ENCODE measurements at places on chromosomes 4 and X. TPM values are rescaled to one million over a fixed set of nuclear protein-coding genes. Genes with fewer than 3 reads are reported as not detected.
A peak's percentile ranks its signal among the peaks of the same experiment; 100 is the strongest.

GRCh38 chrX:116801943-116802342 lies 339.2 kb upstream of the CT83 start:
- no peak for DNase-seq

The CFI gene
- 94.8 TPM for total RNA-seq

GRCh38 chr4:188495169-188495568 lies 355.9 kb downstream of the TRIML1 start:
- DNase-seq = no peak

DNA sequence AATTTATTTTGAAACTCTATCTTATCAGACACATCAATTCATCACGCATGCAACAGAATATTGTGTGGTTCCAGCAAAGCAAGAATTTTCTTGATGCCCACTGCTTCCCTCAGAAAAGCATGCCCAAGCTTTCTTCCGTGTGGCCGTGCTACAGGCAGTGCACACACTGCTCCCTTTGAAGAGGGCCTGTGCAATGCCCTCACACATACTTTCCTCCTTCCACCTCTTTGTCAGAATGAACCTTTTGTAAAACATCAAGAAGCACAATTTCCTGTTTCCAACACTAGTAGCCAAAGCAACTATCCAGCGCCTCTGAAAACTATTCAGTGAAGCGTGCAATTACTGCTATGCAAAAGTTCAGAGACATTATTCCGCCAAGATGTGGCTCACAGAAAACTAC lies 201.7 kb downstream of the NLGN4X start:
- DNase-seq = no peak

The CFAP47 gene
- total RNA-seq = not detected

DNA sequence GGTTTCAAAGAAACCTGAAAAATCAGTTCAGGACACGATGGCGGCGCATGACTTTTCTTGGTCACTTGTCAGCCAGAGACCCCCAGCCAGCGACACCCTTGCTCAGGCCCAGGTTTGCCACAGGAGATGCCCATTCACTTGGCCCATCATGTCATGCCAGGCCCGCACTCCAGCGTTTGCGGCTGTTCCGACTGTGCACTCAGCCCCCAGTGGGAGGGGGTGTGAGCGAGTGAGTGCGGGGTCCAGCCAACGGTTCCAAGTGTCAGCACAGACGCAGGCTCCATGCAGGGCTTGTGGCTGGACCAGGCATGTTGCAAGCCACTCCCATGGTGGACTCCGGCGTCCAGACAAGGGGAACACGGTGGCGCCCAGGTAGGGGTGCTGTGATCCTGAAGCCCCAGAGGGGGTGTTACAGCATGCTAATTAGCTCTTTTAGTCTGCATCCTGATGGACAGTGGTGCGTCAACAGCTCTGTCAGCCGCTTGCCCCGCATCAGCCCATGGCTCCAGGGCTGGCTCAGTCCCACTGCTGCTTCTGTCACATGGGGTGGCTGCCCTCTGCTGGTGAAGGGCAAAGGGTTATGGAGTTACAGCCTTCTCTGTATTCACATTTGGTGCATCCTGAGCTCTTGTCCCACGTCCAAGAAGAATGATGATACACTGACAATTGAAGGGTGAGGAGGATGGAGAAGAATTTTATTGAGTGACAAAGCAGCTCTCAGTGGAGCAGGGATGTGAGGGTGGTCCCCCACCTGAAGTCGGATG lies 3.7 kb upstream of the MAEA start:
- DNase-seq = peak; percentile 39

GRCh38 chr4:27084685-27085361 lies 224.2 kb downstream of the STIM2 start:
- peak; percentile 23 for DNase-seq

The WAS gene
- 0.09 TPM for total RNA-seq

GRCh38 chrX:17474892-17475291 lies 99.9 kb downstream of the NHS start:
- no peak for DNase-seq

- no peak for DNase-seq
Observed at GRCh38 chr4:130646886-130647285, 1550.9 kb downstream of the C4orf33 start.

DNA sequence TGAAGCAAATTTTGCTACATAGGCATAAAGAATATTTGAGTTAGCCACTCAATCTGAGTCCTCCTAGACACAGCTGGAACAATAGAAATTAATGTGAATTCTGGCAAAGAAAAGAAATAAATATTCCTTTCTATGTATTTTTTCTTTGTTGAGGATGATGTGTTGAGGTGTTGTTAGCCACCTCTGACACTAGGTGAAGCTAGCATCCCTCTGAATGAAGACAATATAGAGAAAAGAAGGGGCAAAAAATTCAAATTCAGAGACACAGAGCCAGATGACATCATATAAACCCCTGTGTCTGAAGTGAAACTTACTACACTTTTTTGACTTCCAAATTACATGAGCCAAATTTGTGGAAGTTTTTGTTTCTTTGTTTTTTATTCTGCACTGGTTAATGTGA lies 34.6 kb upstream of the TMPRSS11D start:
- DNase-seq = no peak

DNA sequence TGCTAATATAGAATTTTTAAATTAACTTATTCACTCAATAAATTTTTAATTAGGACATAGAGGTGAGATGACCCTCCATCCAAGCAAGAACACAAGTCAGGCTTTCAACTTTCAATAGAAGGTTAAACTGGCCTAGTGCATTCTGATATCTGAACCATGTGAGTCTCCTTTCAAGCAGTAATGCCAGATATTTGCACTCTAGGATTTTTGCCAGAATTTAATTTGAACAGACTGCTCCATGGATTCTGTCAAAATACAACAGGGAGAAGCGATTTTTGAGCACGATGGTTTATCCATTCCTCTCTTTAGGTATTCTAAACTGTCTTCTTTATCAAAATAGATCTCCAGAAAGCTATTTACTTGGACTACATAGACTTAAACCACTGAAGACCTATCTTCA lies 72.0 kb upstream of the DCLK2 start:
- DNase-seq = no peak
